ENCODE measurements at places on chromosomes 12 and 14.

- DNase-seq, result peak; percentile 30
Measured at GRCh38 chr12:78698747-78699146, 165.8 kb upstream of the SYT1 start.

GRCh38 chr14:105150368-105151083 lies 18.1 kb downstream of the JAG2 start:
- no peak for DNase-seq

- DNase-seq, result peak; percentile 75
Measured at GRCh38 chr12:42372154-42372791, 46.3 kb downstream of the PPHLN1 start.

- no peak for DNase-seq
Measured at GRCh38 chr14:64826333-64826732, 53.4 kb downstream of the SPTB start.

DNA sequence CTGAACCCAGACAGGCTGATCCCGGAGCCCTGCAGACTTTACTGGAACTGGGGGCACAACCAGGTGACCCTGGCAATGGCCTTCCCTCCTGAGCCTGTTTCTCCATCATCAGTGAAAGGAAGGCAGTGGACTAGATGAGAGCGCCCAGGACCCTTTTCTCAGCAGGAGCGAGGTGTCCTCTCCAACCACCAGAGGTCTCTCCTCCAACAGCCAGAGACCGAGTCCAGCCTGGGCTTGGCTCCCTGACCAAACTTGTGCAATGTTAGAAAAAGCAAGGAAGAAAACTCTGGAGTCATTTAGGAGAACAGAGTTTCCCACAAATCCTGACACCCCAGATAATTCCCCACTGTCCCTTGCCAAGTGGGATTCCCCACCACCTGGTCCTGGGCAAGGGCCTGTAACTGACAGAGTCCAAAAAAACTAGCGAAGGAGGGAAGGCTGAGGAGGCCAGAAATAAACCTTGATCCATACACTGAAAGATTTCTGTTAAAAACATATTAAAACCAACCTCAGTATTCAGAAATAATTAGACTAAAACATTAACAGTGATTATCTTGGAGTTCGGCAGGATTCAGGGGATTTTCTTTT lies 9.0 kb downstream of the RPS6KL1 start:
- DNase-seq, result peak; percentile 57

DNA sequence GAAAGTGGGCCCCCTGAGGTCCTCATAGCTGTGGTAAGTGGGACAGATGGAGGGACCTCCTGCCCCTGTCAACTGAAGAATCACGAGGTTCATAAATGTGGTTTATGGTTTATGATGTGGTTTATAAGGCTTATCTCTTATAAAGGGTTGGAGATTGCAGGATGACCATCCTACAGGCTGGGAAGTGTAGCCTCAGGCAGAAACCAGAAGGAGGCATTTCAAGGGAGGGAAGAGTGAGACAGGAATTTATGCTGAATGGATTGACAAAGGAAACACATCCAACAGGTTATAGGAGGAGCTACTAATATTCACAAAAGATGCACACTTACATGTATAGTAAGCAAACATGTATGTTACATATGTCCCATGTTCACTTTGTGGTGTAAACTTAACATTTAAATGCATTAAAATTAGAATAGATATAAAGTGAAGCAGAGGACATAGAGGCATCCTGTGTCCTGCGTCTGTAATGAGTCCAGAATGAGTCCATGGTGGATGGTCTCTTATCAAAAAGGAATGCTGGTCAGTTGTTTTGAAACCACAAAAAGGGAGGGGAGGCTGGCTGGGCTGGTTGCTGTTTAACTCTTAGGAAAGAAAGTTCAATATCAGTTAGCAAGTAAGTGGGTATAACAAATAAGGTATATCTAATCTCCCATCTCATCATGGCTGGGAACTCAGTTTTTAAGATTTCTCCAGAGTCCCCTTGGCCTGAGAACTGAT lies 149.0 kb upstream of the RMST start:
- DNase-seq, result peak; percentile 38

DNA sequence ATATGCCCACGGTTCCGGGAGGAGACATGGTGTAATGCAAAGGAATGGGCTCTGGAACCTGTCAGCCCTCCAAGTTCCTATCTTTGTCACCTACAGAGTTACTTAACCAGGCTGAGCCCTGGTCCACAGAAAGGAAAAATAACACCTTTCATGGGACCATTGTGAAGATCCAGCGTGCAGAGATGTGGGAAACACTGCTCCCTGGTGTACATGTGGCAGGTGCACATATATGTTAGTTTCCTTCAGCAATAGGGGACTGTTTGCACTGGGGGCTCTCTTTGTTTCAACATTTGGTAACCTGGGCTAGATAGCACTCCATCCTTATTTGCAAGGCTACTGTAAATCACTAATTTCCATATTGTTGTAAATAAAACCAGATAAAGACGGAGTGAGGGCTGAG lies 72.3 kb downstream of the ANO2 start:
- peak; percentile 78 for DNase-seq

- no peak for DNase-seq
Measured at GRCh38 chr14:76926521-76927251, 100.5 kb downstream of the LRRC74A start.

GRCh38 chr12:14885718-14886221 lies at the start of gene MGP:
Gene MGP (minus strand): TSS chr12:14885854. CDS start chr12:14885791, 63 bp downstream.
- no peak for DNase-seq

- no peak for DNase-seq
Measured at GRCh38 chr12:90917431-90917830, 37.5 kb downstream of the CCER1 start.

DNA sequence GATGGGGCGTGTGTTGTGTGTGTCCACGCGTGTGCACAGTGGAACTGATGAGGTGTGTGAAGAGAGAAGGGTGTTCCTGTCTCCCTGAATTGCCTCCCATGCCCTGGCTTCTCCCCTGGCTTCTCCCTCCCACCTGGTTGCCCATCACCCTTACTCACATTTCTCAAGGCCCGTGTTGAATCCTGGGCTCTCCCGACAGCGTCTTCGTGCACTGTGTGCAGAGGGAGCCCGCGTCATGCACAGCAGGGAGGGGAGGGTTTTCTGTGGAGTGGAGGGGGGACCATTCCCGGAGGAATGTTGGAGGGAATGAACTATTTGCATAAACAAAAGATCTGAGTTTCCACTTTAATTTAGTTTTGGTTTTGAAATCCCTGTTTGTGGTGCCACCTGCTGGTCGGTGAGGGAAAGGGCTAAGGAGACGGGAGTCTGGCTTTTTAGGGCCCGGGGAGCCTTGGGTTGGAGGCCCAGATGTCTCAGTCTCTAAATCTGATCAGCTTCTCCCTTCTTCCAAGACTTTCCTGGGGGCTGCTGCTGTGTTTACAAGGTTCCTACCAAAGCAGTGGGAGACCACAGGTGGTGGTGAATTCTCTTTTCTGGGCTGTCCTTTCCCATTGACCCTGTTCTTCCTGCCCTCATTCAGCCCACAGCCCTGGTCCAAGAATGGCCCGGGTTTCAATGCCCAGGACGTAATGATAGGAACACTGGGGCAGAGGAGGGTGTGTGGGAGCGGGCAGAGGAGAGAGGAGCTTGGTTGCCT lies at the start of gene C1R:
C1R (minus strand) TSS at position 217 of the 757 bp plus-strand sequence; CDS start at position 160, 57 bp downstream.
- DNase-seq, result peak; percentile 70

- DNase-seq, result no peak
Measured at GRCh38 chr14:101442451-101442850, 118.8 kb upstream of the DIO3 start.

GRCh38 chr12:49415521-49415970 lies 48.3 kb downstream of the SPATS2 start:
- no peak for DNase-seq

- DNase-seq, result no peak
Measured at GRCh38 chr14:22506778-22507351, 82.2 kb downstream of the DAD1 start.
